ENCODE measurements at places on chromosomes 13 and 19.

- no peak for DNase-seq
Measured at GRCh38 chr13:99246100-99246499, 12.1 kb downstream of the GPR18 start.

GRCh38 chr19:33426621-33427361 lies 53.3 kb downstream of the CEBPG start:
- no peak for DNase-seq

DNA sequence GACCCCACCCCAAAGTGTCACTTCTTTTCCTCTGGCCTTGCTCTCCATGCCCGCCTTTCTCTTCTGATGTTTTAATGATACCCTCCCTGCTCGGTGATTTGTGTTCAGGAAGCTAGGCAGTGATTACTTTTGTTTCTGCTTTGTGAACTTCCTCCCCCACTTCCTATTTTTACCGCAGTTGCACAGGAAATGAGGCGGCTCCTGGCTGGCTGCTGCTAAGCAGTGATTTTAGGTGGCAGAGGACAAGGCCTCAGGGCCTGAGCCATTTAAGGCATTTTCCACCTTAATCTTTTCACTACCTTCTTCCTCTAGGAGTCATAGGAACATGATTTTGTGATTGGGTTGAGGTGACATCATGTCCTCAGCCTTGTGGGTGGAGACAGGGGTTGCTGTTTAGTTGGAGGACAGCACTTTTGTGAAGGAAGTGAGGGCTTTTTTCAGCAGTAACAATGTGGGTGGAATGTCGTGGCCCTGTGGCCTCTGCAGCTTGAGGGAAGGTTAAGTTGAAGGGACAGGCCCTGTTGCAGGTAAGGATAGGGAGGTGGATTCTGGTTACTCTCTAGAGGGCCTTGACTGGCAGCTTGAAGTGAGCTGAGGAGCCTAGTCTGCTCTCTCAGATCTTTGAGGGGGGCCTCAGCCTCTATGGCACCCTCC lies 15.7 kb downstream of the GARRE1 start:
- peak; percentile 65 for DNase-seq

DNA sequence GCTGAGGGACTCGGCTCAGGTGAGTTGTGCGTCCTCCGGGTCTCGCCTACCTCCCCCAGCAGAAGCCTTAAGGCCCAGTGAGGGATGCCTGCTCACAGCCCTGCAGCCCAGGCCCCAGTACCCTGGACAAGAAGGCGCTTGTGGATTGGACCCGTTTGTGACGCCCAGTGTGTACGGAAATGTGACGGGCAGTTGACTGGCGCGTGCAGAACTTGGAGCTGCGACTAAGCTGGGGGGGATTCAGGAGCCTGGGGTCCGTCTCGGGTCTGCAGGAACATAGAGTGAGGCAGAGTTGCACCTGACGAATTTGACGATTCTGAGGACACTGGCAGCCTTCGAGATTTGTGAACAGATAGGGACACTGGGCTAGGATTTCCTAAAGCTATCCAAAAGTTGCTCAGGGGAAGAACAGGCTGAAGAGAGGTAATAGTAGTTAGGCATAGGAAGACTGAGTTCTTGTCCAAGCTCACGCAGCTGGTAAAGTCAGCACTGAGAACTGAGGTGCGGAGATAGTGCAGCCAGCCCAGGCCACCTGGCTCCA lies 519 bp downstream of the ZNF551 start:
- no peak for DNase-seq

- DNase-seq = no peak
Measured at GRCh38 chr13:30743319-30744055, 8.1 kb downstream of the ALOX5AP start.

Data from hematopoietic multipotent progenitor cell (in vitro differentiated cells).